NCI-H2029 treated with DMSO at 0.1 percent for 48 hours (cell line): ENCODE measurements at places on chromosomes 7 and 10.

GRCh38 chr10:69348816-69349541 lies 67.7 kb downstream of the TACR2 start:
- peak; percentile 63 for DNase-seq

GRCh38 chr7:44096326-44096881 lies 7.7 kb upstream of the AEBP1 start:
- DNase-seq: no peak

DNA sequence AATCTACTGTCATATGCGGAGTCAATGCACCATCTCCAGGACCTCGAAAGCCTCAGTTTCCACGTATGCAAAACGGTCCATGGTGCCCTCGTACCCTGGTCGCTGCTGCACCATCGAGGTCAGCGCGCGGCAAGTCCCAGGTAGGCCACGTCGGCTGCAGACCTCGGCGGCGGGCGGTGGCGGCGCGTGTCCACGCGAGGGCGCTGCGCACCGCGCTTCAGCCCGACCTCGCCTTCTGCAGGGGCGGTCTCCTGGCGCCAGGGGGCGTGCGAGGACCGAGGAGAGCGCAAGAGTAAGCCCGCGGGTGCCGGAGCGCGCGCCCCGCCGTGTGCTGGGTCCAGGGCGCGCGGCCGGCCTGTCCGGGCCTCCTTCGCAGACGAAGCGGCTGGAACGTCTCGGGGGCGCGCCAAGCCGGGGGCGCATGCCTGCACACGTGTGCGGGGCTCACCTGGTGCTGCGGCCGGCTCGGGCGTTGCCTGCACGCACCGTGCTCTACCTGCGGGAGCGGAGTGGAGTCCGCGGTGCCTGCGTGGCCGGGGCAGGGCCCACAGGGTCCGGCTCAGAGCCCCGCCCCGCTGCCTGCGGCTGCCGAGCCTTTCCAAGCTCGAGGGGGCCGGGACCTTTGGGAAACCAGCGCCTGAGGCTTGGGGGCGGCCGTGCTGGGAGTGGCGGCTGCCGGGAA lies 54.0 kb downstream of the GLRX3 start:
- DNase-seq: peak; percentile 27

DNA sequence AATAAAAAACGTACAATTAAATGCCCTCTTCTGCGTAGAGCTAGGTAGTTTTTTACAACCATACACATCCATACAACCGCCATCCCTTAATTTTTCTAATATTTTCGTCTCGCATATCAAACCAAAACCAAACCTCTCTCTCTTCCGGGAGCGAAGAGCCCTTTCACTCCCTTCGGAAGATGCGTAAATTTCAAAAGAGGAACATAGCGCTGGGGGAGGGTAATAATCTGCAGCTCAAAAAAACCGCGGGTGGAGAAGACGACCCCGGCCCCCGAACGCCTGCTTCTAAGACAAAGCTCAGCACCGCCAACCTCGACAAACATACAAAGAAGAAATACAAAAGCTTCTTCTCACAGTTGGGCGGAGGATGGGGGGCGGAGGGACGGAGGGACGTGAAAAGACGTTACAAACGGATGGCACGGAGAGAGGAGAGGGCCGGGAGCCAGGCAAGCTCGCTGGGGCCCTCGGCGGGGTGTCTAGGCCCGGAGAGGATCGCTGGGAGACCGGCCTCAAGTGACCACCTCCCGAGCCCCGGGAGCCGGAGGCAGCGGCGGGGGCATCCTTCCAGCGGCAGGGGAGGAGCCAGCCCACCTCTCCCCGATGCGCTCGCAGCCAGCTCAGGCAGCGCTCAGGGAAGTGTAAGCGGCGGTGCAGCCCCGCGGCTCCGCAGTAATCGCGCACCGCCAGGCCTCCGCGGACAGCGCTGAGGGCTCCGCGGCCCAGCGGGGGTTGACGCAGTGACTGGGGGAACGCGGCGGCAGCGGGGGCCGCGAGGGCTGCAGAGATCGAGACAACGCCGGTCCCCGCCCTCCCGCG lies 851 bp downstream of the MKRN1 start:
- peak; percentile 8 for DNase-seq

DNA sequence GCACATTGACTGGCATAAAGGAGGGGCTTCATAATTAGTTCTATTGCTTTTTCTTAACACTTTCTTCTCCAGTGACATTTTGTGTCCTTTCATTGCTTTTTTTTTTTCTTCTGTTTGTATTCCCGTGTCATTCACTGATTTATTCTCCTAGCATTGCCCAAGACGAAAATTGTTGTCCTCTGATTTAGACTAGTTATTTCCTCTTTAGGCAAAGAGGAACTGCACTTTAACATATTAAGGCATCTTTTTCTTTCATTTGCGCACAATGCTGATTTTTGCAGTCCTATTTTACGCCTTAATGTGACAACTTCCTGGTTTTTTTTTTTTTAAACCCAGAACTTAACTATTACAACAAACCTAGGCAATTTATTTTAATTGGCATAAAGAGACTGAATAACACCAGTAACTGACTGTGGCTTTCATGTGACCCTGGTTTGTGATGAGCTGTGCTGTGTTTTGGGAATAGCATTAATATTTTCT lies 39.7 kb downstream of the ARID5B start:
- DNase-seq: no peak

- DNase-seq: no peak
Measured at GRCh38 chr10:123257904-123258456, 103.8 kb downstream of the BUB3 start.

- DNase-seq: no peak
Measured at GRCh38 chr7:120677535-120677934, 180.4 kb downstream of the TSPAN12 start.

- DNase-seq: no peak
Measured at GRCh38 chr10:103708627-103709288, 146.6 kb downstream of the SH3PXD2A start.

DNA sequence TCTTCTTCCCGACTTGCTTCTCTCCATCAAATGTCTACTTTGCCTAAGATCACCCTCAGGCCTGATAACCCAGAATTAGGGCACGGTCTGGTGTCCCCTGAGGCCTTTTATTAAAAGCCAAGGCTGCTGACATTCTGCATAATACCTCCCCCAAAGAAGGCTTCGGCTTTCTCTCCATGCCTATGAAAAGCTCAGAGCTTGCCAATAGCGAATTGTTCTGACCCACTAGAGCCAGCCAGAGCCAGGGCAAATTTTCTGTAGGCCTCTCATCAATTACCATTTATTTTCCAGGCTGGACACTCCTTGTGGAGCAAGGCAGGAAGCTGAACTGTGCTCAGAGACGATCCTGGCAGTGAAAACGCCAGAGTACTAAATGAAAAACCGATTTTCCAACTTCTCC lies 64.3 kb upstream of the ADRB1 start:
- no peak for DNase-seq

DNA sequence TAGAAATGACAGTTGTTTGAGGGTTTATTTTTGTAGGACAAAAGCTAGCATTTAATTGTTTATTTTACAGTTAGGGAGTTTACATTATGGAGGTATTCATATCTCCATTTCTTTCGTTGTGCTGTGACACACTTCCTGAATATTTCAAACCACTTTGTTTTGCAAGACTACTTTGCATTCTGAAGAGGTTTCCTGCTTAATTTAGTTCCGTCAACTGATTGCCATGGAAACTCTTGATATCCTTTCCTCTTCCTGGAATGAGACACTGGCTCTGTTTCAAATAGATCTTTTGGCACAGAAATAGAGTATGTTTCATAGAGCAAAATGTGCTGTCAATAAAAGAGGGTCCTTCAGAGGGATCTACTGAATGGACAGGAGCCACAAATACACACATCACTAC lies 159.5 kb upstream of the AGR3 start:
- no peak for DNase-seq

DNA sequence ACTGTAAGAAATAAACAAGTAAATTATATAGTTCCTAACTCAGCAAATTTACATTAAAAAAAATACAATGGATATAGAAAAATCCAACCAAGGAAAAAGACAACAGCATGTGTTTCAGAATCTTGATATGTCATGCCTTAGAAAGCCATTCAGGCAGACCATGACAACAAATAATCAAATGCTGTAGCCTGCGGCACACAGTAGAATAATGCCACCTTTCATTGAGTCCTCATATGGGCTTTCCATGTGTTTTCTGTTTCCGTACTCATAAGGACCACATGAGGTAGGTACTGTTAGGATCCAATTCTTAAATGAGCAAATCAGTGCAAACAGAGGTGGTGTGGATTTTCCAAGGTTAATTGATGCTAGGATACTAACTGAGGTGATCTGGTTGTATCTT lies 138.6 kb downstream of the CUBN start:
- DNase-seq: no peak

- no peak for DNase-seq
Measured at GRCh38 chr10:44295644-44296241, 89.2 kb downstream of the CXCL12 start.

DNA sequence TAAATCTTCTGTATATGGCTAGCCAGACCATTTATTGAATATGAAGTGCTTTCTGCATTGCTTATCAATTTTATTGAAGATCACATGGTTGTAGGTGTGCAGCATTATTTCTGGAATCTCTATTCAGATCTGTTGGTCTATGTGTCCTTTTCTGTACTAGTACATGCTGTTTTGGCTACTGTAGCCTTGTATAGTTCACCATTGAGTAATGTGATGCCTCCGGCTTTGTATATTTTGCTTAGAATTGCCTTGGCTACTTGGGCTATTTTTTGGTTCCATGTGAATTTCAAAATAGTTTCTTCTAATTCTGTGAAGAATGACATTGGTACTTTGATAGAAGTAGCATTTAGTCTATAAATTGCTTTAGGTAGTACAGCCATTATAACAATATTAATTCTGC lies 1187.2 kb downstream of the XPNPEP1 start:
- DNase-seq: no peak

- no peak for DNase-seq
Measured at GRCh38 chr10:34523017-34523767, 291.9 kb downstream of the PARD3 start.

- no peak for DNase-seq
Measured at GRCh38 chr7:5266191-5267028, 16.3 kb upstream of the SLC29A4 start.

GRCh38 chr7:139598642-139599041 lies 75.2 kb downstream of the CLEC2L start:
- DNase-seq: peak; percentile 83

GRCh38 chr7:123502201-123502600 lies 32.2 kb downstream of the IQUB start:
- DNase-seq: no peak

- DNase-seq: no peak
Measured at GRCh38 chr10:124511205-124512039, 49.8 kb downstream of the LHPP start.

- no peak for DNase-seq
Measured at GRCh38 chr10:50552771-50553535, 70.8 kb downstream of the SGMS1 start.

DNA sequence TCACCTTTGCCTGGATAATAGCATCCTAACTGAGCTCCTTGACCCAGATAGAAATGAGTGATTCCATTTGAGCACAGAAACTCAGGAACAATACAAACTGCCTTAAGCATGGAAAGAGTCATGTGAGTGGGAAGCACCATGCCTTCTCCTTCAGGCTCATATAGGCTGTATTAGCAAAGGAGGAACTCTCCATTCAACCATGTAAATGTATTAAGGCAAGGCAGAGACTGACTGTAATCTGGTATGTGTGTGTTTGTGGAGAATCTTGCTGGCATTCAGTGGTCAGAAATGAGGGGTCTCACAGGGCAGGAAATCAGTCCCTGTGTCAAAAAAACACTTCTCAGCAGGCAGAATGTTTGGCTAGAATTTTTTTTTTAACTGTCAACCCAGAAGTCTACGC lies 40.2 kb downstream of the COA1 start:
- no peak for DNase-seq

GRCh38 chr7:70808876-70809275 lies 323.1 kb upstream of the GALNT17 start:
- DNase-seq: no peak

DNA sequence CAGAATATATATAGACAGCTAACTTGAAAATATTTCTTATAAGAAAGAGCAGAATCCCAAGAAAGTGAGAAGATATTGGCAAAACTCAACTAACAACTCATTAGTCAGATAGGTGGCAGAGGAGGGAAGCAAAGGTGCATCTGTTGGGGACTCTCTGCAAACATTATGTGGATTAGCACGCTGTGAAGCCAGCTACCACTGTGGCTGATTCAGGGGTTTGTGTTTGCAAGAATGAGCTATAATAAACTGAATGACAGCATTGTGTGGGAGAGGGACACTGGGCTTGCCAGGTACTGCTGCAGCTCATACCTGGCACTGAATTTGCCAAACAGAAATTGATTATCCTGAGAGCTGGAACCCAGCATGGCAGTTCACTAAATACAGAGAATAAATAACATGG lies 170.3 kb upstream of the MINDY3 start:
- no peak for DNase-seq

DNA sequence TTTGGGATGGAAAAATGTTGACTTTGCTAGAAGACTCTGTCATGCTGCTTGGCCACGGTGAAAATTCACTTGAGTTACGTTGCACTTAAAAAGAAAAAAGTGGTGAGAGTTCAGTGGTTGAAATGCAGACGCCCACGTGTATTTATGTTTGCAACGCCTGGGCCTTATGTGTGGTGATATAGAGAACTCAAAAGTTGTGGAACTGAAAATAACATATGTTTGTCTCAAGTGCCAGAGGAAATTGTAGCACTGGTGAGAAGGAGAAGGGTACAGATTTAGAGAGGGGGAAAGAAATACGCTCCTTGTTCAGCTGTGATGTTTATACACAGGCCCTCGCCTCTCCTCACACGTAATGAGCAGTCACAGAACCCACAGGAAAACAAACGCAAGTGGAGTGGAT lies 73.6 kb downstream of the EMX2 start:
- no peak for DNase-seq

DNA sequence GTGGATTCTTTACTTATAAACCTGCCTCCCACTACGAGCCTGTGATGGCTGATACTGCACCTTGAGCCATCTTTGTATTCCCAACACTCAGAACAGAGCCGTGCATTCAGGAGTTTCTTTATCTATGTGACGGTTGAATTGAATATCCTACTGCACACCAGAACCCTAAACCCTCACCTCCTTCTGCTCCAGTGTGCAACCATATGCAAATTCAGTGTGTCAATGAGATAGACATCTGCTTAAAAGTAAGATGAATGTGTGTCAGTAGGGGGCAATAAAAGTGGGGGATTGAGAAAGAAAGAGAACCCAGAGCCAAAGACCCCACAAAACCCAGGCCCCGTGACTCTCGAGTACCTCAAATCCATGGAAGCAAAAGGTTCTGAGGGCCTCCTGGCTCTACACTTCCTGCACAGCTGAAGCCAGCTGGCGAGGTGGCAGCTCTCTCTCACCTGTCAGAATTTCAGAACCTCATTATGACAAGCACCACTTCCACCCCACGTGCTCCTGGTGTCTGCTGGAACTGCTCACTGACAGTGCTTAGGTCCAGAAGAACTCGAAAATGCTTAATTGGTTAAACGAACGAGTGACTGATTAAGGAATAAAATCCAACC lies 143.3 kb upstream of the GPR26 start:
- DNase-seq: no peak

GRCh38 chr7:39383136-39383535 lies 183.1 kb upstream of the YAE1 start:
- DNase-seq: no peak
